Brain pericyte (primary cell): ENCODE measurements at places on chromosomes 3 and 15.

DNA sequence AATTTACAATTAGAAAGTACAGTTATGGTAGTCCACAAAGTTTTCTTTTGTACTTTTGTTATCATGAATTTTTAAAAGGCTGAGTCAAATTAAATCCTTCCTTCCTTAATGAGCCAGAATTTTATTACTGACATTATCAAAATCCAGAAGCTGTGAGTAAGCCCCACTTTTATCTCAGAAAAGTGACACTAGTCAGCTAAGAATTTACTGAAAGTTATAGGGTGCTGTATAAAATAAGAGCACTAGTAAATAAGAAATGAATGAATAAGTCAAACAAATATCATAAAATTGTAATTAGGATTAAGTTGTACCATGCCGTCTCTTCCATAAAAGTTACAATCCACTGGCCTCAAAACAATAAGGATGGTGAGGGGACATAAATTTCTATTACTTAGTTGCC, 15.3 kb downstream of the PLOD2 start:
- no peak for DNase-seq

DNA sequence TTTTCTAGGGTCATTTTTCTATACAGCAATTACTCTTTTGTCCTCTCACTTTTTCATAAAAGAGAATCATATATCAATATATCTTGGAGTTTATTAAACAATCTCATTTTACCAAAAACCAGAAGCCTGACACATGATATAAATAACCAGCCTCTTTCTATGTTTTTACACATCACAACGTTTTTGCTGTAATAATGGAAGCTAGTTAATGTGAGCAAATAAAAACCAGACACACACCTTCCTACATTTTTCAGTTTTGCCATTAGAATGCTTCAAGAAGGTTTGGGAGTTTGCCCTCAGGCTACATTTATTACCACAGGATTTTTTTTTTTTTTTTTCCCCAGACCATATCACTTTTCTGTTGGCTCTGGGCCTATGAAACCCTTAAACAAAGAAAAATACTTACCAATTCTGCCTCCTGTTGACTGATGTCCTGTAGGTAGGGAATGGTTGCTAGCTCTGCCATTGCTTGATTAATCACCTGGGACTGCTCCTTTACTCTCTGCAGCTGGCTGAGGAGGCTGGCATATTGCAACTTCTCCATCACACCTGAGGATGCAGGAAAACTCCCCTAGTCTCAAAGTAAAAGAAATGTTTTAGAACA, 165.5 kb downstream of the ECT2 start:
- DNase-seq, result no peak

- no peak for DNase-seq
Observed at GRCh38 chr3:60746043-60746638, 505.1 kb downstream of the FHIT start.

- no peak for DNase-seq
Observed at GRCh38 chr3:64943866-64944265, 256.1 kb upstream of the ADAMTS9 start.

- no peak for DNase-seq
Observed at GRCh38 chr3:50675179-50676030, 678 bp downstream of the DOCK3 start.

- no peak for DNase-seq
Observed at GRCh38 chr3:139354661-139355060, 10.8 kb downstream of the MRPS22 start.
